Lung (tissue), 17 donors: ENCODE measurements at places on chromosomes 3 and 15. TPM values are rescaled to one million over a fixed set of nuclear protein-coding genes. Genes with fewer than 3 reads are reported as not detected.

DNA sequence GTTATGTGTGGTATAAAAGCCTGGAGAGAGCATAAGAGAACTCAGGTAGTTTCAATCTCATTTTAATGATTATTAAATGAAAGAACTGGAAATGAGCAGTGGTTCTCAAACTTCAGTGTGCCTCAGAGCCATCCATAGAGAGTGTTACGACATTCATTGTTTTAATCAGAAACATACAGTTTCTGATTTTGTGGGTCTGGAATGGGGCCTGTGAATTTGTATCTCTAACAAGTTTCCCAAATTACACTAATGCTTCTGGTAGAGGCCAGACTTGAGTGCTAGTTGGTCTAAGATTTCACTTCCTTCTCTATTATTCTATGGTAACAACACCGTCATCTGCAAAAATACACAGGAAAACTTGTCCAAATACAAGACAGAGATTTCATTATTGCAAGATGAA is 292.0 kb upstream of the NECTIN3 start:
- DNase-seq, result no peak

- DNase-seq, result no peak
Observed at GRCh38 chr3:4994823-4995499, 15.7 kb downstream of the BHLHE40 start.

The PHLDB2 gene
- polyA plus RNA-seq, result 19.7 TPM

DNA sequence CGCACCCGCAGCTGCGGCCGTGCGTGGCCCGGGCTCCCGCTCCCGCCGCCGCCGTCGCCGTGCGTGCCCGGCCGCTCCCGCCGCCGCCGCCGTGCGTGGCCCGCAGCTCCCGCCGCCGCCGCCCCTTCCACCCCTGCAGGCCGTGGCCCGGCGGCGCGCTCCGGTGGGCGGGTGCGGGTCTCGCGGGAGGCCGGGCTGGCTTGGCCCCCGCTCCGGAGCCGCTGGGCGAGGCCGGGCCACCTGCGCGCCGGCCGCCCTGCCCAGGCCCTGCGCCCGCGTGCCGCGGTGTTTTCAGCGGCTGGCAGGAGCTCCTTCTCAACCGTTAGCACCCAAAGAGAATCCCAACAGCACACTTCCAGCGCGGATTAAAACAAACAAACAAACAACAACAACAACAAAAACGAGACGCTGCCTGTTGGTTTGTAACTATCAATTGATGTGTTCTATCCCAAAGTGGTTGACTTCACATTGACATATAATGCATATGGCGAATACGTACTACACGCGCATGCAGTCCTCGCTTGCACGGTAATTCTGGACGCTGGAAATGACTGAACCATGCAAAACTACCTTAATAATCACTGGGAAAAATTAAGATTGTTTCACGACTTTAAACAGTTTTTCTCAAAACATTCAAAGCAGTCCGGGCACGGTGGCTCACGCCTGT is 113.7 kb upstream of the GOLGA8J start:
- no peak for DNase-seq

GRCh38 chr3:188316021-188316722 is 162.2 kb downstream of the LPP start:
- DNase-seq, result no peak
